A549 treated with AZD2906 at 1 μM for 4 hours (cell line): ENCODE measurements at places on chromosomes 2 and 18. TPM values are rescaled to one million over a fixed set of nuclear protein-coding genes. Genes with fewer than 3 reads are reported as not detected.

Gene FEZ2
- total RNA-seq: 34.7 to 49.3 TPM (median 38.4 TPM) in 5 replicates

Gene MARS2
- total RNA-seq: 11.3 to 12.5 TPM (median 11.6 TPM) in 5 replicates

Gene RNF152
- total RNA-seq: 0.04 to 0.22 TPM (median 0.19 TPM) in 5 replicates

Gene ANKRD62
- not detected in 5 replicates for total RNA-seq

Gene IL36RN
- total RNA-seq: 0.02 to 0.11 TPM (median 0.02 TPM) in 3 of 5 replicates, not detected in the others

Gene CD226
- total RNA-seq: 0.01 to 0.19 TPM (median 0.11 TPM) in 5 replicates

Gene GPAT2
- 0.02 TPM in 1 of 5 replicates, not detected in the others for total RNA-seq

Gene RAD51AP2
- not detected in 5 replicates for total RNA-seq

Gene CHN1
- 15.3 to 19.6 TPM (median 16.0 TPM) in 5 replicates for total RNA-seq

Gene FBXO36
- total RNA-seq: 0.93 to 1.7 TPM (median 1.3 TPM) in 5 replicates

Gene GREB1
- 2.3 to 4.1 TPM (median 3.5 TPM) in 5 replicates for total RNA-seq
